ENCODE measurements at places on chromosomes 1 and 21. TPM values are rescaled to one million over a fixed set of nuclear protein-coding genes. Genes with fewer than 3 reads are reported as not detected.
A peak's percentile ranks its signal among the peaks of the same experiment; 100 is the strongest.

The KRTAP19-1 gene
- not detected for total RNA-seq

The SPRR4 gene
- total RNA-seq: not detected

The OR2AK2 gene
- not detected for total RNA-seq

DNA sequence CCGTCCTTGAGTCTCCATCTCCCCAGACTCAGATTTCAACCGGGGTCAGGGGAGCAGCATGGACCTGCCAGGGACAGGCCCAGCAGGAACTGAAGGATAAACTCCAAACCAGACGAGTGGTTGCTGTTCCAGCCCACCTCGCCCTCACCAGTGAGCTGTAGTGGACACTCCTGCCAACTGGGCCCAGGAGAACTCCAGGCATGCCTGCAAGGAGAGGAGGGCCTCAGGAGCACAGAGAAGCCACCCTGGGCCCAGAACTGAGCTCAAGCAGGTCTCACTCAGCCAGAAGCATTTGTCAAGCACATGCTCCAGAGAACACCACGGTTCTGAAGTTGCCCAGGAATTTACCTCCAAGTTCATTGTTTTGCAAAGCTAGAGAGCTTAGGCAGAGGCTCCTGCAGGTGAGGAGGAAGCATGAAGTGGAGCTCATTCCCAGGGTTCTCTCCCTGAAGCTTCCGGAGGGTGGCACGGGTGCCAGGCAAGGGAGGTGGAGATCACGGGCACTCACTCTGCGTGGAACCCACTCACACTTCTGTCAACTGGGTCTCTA, 61.0 kb downstream of the MATN1 start:
- DNase-seq: no peak
- H3K36me3 ChIP-seq: no peaks in the 10 kb centered on the region
- peaks cover 4% of the 10 kb centered on the region for H3K27me3 ChIP-seq
- H3K4me1 ChIP-seq: no peaks in the 10 kb centered on the region
- no peak overlapping the region for H3K27ac ChIP-seq

The SWT1 gene
- total RNA-seq: 5.6 TPM

The CATSPERE gene
- total RNA-seq: 0.15 TPM

The ELF3 gene
- 0.36 TPM for total RNA-seq

- no peaks in the 10 kb centered on the region for H3K36me3 ChIP-seq
- H3K4me3 ChIP-seq: no peak overlapping the region
- no peaks in the 10 kb centered on the region for H3K4me1 ChIP-seq
- no peak overlapping the region for H3K27ac ChIP-seq
- DNase-seq: no peak
- H3K27me3 ChIP-seq: no peaks in the 10 kb centered on the region
These were observed 14.8 kb upstream of the KIF1B start for GRCh38 chr1:10195570-10195969.

The TNFAIP8L2 gene
- total RNA-seq: 0.71 TPM

The CNIH3 gene
- 0.76 TPM for total RNA-seq

DNA sequence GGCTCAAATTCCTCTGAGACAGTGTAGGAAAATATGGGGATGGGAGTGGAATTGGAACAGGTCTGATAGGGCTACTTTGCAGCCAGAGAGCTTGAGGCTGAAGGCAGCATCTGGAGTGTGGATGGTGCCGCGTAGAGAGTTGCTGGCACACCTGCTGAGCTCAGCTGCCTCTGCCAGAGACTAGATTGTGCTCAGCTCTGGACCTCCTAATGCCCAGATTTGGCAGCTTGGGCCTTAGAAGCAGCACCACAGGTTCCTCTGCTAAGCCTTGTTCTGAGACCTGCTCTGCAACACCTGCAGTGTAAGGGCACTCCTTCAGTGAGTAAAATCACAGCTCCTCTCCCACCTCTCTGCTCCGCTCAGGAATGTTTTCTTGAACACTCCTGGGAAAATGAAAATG, 23.3 kb downstream of the ACOT11 start:
- peaks cover 34% of the 10 kb centered on the region for H3K4me1 ChIP-seq
- no peak overlapping the region for H3K4me3 ChIP-seq
- DNase-seq: no peak

The PSMA5 gene
- 59.3 TPM for total RNA-seq

- no peak for DNase-seq
- H3K4me1 ChIP-seq: no peaks in the 10 kb centered on the region
- H3K27ac ChIP-seq: no peak overlapping the region
- H3K27me3 ChIP-seq: no peaks in the 10 kb centered on the region
- H3K4me3 ChIP-seq: no peak overlapping the region
- H3K36me3 ChIP-seq: no peaks in the 10 kb centered on the region
These were observed 358.0 kb upstream of the C1orf87 start for GRCh38 chr1:60431593-60431992.

The HSPA6 gene
- 0.53 TPM for total RNA-seq

The WNT4 gene
- total RNA-seq: not detected

- no peaks in the 10 kb centered on the region for H3K36me3 ChIP-seq
- no peak overlapping the region for H3K27ac ChIP-seq
- peaks cover 25% of the 10 kb centered on the region for H3K4me1 ChIP-seq
These were observed 151.1 kb downstream of the TLR5 start for GRCh38 chr1:222991908-222992307.

DNA sequence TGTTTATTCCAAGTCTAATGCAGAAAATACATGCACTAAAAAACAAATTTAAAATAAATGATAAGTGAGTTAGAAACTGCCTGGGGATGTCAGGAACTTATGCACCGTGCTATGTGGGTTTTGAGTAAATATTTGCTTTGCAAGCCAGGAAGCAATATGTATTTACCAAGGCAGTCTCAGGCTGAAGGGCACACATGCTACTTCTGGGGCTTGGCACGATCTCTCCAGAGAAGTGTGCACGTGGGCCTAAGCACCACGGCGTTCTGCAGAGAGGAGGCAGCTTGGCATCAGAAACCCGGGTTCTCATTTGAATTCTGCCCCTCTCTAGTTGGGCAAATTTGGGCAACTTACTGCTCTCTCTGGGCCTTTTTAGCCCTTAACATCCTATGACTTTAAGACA, 72.6 kb upstream of the ROR1 start:
- no peak overlapping the region for H3K27ac ChIP-seq
- no peaks in the 10 kb centered on the region for H3K27me3 ChIP-seq

DNA sequence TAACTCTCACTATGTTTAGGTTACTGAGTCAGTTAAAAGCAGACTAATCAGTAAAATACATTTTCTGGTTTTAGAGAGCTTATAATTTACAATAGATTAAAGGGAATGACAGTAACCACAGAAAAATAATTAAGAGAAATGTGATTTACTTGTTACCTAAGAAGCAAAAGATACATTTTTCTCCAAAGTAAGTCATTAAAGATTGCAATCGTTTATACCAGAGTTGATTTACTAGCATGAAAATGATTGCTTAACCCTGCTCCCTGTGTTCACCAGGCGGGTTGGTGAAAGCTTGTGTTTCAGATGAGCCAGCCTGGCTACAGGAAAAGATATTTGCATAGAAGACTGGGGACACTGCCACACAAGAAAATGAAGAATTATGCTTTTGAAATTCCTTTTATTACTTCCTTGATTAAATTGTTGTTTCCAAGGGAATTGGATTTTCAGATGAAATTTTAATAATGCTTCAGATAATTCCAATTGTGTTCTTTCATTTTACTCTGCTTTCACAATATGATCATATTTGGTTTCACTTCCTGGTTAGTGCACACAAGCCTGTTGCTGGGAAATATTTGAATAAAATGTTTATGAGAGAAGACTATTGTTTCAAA, 27.9 kb downstream of the LRRC8B start:
- H3K4me3 ChIP-seq: no peak overlapping the region
- no peaks in the 10 kb centered on the region for H3K36me3 ChIP-seq
- DNase-seq: no peak
- H3K27me3 ChIP-seq: no peaks in the 10 kb centered on the region

The SLC44A3 gene
- 3.9 TPM for total RNA-seq

DNA sequence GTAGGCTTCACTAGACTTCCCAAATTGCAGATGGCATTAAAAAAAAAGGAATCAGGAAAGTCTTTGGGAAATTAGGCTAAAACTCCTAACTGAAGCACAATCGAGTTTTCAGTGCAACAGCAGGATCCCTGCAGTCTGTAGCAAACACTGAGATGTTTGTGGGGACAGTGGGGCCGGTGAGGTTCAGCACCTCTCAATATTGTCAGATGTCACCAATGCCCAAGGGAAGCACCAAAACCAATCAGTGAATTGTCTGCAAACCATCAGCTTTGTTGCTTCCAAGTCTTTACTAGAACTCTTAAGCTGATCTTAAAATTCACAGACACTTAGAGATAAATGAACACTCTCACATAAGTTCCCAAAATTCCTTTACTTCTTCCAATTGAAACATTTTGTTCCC, 2.6 kb downstream of the ERG start:
- peak overlapping the region; percentile 93 for H3K27ac ChIP-seq
- H3K27me3 ChIP-seq: no peaks in the 10 kb centered on the region
- H3K4me1 ChIP-seq: peaks cover 57% of the 10 kb centered on the region
- H3K4me3 ChIP-seq: peak overlapping the region; percentile 54
- H3K36me3 ChIP-seq: no peaks in the 10 kb centered on the region
- DNase-seq: no peak

DNA sequence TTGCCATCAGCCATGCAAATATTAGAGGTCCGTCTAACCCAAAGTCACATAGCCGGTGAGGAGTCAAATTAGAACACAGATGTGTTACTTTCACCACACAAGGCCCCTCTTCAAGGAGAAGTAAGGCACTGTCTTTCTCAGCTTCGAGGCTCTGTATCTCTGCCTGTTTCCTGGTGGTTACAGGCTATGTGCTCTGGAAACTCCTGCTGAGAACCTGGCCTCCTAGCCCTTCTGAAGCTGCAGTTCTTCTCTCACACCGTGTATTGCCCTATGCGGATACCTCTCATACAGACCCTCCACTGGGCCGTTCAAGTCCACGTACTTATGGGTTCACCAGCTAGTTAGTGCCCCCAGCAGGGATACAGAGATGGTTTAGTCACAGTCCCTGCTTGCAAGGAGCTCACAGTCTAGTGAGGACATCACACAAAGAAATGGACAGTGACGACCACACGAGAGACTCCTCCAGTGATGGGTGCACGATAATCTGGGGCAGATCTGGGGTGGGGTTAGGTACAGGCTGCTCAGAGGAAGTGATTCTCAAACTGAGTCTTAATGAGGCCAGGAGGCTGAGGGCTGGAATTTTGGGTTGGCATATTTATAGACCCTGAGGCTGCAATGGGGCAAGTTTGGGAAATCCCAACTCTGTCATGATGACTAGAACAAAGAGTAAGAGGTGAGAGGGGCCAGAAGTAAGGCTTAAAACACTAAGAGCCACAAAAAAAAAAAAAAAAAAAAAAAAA, 22.8 kb upstream of the ELOA start:
- H3K4me3 ChIP-seq: no peak overlapping the region
- no peaks in the 10 kb centered on the region for H3K4me1 ChIP-seq
- H3K27ac ChIP-seq: no peak overlapping the region
- no peak for DNase-seq
- H3K36me3 ChIP-seq: no peaks in the 10 kb centered on the region

DNA sequence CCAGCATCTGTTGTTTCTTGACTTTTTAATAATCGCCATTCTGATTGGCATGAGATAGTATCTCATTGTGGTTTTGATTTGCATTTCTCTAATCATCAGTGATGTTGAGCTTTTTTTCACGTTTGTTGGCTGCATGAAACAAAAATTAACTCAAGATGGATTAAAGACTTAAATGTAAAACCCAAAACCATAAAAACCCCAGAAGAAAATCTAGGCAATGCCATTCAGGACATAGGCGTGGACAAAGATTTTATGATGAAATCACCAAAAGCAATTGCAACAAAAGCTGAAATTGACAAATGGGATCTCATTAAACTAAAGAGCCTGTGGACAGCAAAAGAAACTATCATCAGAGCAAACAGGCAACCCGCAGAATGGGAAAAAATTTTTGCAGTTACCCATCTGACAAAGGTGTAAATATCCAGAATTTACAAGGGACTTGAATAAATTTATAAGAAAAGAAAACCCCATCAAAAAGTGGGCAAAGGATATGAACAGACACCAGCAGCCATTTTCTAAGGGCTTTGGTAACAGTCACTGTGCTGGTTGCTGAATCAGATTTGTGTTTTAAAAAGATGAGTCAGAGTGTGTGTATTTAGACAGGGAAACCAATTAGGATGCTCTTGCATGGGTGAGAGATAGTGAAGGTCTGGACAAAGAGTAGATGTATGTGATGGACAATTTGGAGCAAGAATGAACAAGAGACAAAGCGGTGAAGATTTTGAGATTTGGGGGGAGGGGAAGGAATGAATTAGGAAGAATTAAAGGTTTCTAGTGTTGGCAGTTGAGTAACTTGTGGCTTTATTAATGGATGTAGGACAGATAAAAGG, 110.7 kb downstream of the RYR2 start:
- no peaks in the 10 kb centered on the region for H3K27me3 ChIP-seq
- DNase-seq: no peak
- no peaks in the 10 kb centered on the region for H3K36me3 ChIP-seq

DNA sequence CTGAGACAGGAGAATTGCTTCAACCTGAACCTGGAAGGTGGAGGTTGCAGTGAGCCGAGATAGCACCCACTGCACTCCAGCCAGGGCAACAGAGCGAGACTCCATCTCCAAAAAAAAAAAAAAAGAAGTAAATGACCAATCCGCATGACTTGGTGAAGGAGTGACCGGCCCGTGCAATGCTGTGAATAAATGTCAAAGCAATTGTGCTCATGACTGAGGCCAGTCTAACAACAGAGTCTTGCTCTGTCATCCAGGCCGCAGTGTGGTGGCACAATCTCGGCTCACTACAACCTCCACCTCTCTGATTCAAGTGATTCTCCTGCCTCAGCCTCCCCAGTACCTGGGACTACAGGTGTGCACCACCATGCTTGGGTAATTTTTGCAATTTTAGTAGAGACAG, 27.8 kb upstream of the SLC19A1 start:
- H3K4me1 ChIP-seq: no peaks in the 10 kb centered on the region
- H3K27me3 ChIP-seq: peaks cover 43% of the 10 kb centered on the region
- no peaks in the 10 kb centered on the region for H3K36me3 ChIP-seq
- no peak overlapping the region for H3K4me3 ChIP-seq

DNA sequence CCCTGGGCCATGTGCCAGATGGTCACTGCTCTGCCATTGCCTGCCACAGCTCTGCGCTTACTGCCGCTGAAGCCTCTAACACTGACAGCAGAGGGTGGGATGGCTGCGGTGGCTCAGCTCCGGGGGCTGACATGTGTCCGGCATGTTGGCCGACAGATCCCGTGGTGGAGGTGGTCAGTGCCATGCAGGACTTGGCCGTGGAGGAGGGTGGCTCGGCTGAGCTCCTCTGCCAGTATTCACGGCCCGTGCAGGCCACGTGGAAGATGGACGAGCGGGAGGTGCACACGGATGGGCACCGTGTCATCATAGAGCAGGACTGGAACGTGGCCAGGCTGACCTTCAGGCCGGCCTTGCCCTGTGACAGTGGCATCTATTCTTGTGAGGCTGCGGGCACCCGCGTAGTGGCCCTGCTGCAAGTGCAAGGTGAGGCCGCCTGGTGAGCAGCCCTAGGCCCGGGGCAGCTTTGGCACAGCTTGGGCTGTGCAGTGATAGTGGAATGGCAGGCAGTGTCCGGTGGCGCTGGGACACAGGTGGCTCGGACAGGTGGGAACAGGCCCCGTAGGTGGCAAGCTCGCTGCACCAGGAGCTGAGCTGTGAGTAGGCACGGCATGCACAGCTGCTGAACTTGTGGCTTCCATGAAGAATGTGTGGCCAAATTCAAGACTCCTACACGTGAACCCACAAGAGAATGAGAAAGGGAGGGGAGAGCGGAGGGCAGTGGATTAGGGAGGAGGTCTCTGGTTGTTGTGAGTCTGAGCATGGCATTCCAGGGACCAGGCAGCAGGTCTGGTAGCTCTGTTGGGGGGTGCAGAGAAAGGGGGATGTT, 91.8 kb downstream of the TRIM11 start:
- no peak overlapping the region for H3K4me3 ChIP-seq
- H3K36me3 ChIP-seq: no peaks in the 10 kb centered on the region
- peak overlapping the region; percentile 13 for H3K27ac ChIP-seq
- H3K4me1 ChIP-seq: no peaks in the 10 kb centered on the region
- DNase-seq: peak; percentile 32

Measured in heart right ventricle (tissue), 16 donors.